ENCODE measurements at places on chromosomes 4 and X.

- no peak for DNase-seq
Observed at GRCh38 chrX:42616981-42617380, 161.0 kb downstream of the PPP1R2C start.

DNA sequence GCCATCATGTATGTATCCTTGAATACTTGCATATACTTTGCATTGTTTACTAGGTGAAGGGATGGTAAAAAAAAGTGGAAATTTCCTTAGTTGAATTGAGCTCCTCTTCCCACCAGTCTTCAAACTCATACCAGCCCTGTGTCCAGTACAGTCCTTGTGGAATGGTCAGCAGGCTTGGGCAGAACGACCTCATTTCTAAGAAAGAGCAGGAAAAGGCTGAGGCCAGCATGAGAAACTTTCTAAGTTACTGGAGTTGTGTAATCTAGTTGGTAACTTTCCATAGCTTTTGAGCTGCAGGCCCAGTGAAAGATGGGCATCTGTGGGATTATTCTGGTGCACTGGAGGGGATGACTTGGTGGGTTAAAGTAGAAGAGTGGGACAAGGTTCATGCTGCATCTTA lies 87.6 kb downstream of the DCUN1D4 start:
- no peak for DNase-seq

- DNase-seq = no peak
Observed at GRCh38 chr4:89410687-89411086, 103.1 kb upstream of the GPRIN3 start.

DNA sequence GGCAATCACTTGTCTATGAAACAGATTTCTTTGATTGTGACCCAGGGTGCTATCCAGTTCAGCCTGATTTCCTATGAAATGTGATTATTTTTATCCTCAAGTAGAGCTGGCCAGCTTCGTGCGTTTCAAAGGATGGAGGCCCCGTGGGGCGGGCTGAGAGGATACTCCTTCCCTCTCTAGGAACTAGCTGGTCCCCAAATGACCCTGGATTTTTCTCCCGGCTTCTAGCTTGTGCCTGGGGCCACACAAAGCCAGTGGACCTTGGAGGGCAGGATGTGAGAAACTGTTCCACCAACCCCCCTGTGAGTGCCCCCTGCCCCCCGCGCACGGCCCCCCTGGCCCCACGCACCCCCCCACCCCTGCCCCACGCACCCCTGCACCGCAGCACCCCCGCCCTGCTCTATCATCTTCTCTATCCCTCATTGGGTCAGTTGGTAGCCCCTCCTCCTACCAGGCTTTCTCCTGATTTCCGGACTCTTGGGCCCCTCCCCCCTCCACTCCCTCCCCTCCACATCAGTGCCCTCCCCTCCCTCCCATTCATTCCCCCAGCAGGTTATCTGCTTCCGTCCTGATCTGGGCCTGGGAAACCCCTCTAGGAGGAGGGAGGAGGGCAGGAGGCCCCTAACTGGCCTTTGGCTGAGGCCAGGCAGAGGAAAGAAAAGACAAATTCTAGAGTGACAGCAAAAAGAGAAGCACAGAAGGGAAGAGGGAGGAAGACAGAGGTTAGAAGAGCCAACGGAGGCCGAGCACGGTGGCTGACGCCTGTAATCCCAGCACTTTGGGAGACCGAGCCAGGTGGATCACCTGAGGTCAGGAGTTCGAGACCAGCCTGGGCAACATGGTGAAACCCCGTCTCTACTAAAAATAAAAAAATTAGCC lies 3.3 kb downstream of the XPNPEP2 start:
- DNase-seq = no peak

GRCh38 chr4:2338754-2339457 lies 77.0 kb upstream of the MXD4 start:
- no peak for DNase-seq

- DNase-seq = no peak
Observed at GRCh38 chrX:261167-261918, 19.8 kb upstream of the PLCXD1 start.

- DNase-seq = no peak
Observed at GRCh38 chr4:16597845-16598596, 300.4 kb downstream of the LDB2 start.

DNA sequence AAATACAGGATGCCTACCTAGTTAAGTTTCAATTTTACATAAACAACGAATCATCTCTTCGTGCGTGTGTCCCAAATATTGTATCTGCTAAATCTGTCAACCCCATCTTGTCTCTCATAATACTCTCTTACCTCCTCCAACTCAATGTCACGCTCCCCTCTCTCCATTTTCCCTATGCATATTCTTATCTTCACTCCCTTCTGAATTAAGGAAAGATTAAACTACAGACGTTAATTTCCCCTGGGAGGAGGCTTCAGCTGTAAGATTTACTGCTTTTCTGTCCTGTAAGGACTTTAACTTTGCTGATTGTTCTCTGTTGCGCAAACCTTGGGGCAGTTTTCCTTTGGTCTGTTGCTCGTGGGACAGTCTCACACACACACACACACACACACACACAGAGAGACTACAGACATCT lies 455 bp upstream of the ABCB7 start:
- no peak for DNase-seq

- no peak for DNase-seq
Observed at GRCh38 chr4:128484896-128485295, 197.3 kb upstream of the PGRMC2 start.

DNA sequence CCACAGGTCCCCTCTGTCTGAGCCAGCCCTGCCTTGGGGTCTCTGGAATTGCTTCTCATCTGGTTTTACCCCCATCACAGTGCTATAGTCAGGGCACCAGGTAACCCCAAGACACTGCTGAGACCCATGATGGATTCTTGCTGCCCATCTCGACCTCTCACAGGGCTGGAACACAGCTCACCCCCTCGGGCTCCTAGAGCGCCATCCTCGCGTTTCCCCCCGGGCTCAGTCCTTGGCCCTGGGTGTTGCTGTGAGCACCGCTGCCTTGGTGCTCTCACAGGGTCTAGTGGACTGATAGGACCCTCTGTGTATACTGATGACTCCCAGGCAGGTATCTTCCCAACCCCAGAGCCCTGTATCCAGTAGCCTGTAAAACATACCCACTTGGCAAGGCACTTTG lies 8.8 kb downstream of the MAEA start:
- DNase-seq = no peak

- no peak for DNase-seq
Observed at GRCh38 chr4:187416216-187416615, 579.4 kb upstream of the ZFP42 start.

- DNase-seq = no peak
Observed at GRCh38 chr4:9918484-9918883, 102.8 kb downstream of the SLC2A9 start.

GRCh38 chrX:37599729-37600128 lies 28.3 kb downstream of the LANCL3 start:
- no peak for DNase-seq

DNA sequence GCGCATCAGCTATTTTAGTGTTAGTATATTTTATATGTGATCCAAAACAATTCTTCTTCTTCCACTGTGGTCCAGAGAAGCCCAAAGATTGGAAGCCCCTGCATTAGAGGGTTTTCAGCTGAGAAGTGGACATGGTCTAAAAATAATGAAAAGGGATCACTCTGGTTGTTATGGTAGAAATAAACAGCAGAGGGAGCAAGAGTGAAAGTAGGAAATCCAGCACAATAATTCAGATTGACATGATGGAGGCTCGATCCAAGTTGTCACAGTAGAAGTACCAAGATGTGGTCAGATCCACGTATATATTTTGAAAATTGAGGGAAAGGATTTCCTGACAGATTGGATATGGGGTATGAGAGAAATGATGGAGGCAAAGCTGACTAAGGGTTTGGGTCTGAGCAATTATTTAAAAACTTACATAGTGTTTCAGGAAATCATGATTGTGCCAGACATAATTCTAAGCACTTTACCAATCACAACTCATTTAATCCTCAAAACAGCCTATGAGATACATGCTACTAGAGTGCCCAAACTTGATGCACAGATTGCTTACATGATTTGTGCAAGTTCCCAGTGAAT lies 17.0 kb upstream of the TMEM144 start:
- DNase-seq = peak; percentile 7

- DNase-seq = no peak
Observed at GRCh38 chr4:153780876-153781275, 8.0 kb downstream of the SFRP2 start.

DNA sequence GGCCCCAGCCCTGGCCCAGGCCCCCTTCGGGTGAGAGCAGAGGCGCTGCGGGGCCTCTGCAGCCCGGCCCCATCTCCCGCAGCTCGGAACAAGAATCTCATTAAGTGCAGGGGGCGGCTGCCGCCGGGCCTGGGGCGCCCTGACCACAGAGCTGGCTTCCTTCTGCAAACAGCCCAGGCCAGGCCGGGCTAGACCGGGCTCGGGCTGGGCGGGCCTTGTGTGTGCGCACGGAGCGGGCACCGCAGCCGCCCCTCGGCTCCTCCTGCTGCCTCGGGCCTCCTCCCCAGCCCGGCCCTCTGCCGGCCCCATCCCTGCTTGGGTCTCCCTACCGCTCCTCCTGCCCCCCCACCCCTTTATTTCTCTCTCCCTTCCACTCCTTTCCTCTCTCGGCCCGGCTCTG lies 83.3 kb downstream of the EFNB1 start:
- no peak for DNase-seq

- DNase-seq = no peak
Observed at GRCh38 chrX:41481264-41482109, 34.3 kb downstream of the NYX start.

DNA sequence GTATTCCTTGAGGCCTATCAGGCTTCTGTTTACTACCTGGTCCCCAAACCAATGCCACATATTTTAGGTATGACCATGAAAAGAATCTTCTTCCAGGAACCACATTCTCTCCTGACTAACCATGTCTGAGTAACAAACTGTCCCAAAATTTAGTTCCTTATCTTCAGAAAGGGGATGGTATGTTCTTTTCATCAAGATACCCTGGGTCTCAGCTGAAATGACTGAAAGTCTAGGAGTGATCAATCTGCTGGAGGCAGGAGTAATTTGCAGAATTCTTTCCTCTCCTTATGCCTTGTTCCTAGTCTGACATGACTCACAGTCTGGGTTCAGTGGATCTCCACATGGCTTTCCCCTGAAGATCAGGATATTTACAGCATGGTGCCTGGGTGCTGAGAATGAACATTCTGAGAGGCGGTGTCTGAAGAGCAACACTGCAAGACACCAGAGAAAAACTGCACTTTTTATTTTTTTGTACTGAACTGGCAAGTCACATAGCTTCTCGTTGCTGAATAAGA lies 665.5 kb downstream of the TLL1 start:
- no peak for DNase-seq

GRCh38 chrX:71909956-71910355 lies 689 bp upstream of the NHSL2 start:
- peak; percentile 29 for DNase-seq

GRCh38 chr4:70759627-70760026 lies 37.9 kb downstream of the RUFY3 start:
- DNase-seq = no peak

- peak; percentile 27 for DNase-seq
Observed at GRCh38 chr4:11720292-11720691, 291.6 kb upstream of the HS3ST1 start.

DNA sequence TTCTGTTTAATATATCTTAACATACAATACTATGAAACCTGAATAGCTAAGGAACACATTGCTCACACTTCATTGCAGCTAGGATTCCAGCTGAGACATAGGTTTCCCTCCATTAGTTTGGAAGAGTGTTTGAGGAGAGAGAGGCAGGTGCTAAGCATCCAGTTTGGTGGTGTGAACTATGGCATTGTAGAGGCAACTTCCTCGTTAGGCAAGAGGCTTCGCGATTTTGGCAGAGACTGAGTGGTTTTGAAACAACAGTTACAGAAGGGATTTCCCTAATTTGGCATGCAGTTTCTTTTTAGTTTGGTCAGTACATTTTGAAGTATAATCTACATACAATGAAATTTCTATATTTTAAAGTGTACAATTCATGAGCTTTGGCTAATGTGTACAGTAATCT lies 117.1 kb upstream of the BMP3 start:
- DNase-seq = no peak

- DNase-seq = no peak
Observed at GRCh38 chrX:63506320-63506719, 155.2 kb upstream of the SPIN4 start.

DNA sequence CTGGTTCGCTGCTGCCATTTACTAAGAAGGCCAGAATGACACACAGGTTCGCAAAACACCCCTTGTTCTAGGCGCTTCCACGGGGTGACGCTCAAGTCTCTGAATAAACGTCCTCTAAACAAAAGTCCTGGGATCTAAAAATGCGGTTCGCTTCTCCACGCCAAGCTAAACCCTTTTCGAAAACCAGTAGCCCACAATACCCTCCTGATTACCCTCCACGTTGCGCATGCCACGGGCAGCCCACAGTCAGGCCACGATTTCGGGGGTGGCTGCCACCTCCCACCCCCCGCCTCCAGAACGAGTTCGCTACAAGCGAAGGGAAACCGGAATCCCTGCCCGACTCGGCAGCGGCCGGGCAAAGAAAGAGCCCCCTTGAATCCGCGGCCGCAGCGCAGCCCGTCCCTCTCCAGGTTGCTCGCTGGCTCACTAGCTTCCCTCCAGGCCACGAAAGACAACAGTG lies 423 bp downstream of the RPL39 start:
- no peak for DNase-seq

DNA sequence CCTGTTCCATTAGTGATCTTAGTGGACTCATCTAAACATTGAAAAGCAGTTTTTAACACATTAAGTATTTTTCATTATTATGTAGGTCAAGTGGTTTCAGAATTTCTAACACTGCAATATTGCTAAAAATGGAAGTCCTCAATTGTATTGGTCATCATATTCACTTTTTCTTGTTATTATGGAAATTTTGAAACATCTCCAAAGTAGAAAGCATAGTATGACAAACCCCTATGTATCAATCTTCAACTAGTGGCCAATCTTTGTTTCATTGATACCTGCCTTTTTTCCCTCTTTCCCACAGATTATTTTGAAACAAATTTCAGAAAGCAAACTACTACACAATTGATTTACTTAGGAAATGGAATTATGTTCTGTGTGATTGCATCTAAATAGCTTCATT lies 14.5 kb upstream of the ABCG2 start:
- DNase-seq = no peak

GRCh38 chrX:24081661-24082154 lies 27.0 kb downstream of the EIF2S3 start:
- peak; percentile 42 for DNase-seq
